ENCODE measurements at places on chromosomes 1 and 21.

- H3K27me3 ChIP-seq: no peaks in the 10 kb centered on the region
- no peak overlapping the region for H3K27ac ChIP-seq
- peaks cover 3% of the 10 kb centered on the region for H3K4me1 ChIP-seq
- DNase-seq: no peak
- no peak overlapping the region for H3K4me3 ChIP-seq
- peaks cover 3% of the 10 kb centered on the region for H3K36me3 ChIP-seq
Observed at GRCh38 chr1:61142726-61143500, 60.6 kb downstream of the NFIA start.

- DNase-seq: no peak
- peaks cover 79% of the 10 kb centered on the region for H3K27me3 ChIP-seq
- no peaks in the 10 kb centered on the region for H3K4me1 ChIP-seq
- no peak overlapping the region for H3K4me3 ChIP-seq
- no peak overlapping the region for H3K27ac ChIP-seq
Observed at GRCh38 chr1:229893762-229894444, 173.1 kb upstream of the GALNT2 start.

DNA sequence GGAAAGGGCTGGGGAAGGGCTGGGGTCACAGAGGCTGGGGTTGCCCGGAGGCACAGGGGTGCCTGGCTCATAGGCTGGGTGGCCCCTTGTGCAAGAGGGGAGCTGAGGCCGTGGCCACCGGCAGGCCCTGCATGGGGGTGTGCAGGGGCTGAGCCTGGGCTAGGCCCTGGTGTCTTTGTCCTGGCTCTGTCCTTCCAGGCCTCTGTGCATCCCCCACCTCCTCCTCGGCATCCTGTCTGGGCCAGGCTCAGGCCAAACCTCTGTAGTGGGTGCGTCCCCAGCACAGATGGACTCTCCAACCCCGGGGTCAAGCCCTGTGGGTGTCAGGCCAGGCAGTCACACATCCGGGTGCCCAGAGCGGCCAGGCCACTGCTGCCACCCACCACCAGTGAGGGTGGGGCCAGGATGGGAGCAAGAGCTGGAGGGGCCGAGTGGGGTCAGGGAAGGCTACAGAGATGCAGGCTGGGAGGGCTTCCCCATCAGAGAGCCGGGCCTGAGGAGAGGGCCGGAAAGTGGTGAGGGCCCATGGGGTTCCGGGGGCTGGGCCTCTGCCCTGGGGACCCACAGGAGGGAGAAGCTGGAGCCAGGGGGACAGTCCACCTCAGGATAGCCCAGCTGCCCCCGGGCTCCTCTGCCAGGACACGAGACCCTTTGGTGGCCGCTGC, 19.4 kb downstream of the PANK4 start:
- no peak overlapping the region for H3K4me3 ChIP-seq
- DNase-seq: no peak
- no peak overlapping the region for H3K27ac ChIP-seq

DNA sequence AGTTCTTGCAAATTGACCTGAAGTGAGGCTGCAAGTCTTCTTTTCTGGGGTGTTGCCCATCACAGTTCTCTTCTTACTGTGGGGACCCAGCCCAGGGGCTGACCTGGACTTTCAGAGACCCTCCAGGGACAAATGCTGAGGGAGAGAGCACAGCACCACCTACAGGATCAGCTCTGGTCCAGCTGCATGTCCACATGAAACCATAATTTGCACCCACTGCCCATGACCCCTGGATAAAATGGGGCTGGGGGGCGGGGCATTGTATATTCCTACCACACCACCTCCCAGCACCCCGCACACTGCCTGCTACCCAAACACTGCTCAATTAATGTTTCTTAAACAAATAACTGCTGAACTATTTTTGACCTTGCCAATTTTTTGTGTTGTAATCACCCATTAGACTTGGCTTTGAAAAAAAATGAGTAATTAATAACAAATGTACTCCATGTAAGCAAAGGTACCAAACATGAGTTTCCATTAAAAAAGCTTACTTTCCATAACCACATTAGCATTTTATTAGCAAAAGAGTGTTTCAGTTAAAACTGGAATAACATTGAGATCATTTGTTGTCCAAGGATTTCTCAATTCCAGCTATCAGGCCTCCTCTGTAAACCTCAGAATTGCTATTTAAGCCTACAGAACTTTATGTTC, 168.0 kb upstream of the RAB4A start:
- no peak overlapping the region for H3K27ac ChIP-seq
- peaks cover 8% of the 10 kb centered on the region for H3K27me3 ChIP-seq
- no peak overlapping the region for H3K4me3 ChIP-seq
- no peaks in the 10 kb centered on the region for H3K4me1 ChIP-seq
- H3K36me3 ChIP-seq: peaks cover 4% of the 10 kb centered on the region

DNA sequence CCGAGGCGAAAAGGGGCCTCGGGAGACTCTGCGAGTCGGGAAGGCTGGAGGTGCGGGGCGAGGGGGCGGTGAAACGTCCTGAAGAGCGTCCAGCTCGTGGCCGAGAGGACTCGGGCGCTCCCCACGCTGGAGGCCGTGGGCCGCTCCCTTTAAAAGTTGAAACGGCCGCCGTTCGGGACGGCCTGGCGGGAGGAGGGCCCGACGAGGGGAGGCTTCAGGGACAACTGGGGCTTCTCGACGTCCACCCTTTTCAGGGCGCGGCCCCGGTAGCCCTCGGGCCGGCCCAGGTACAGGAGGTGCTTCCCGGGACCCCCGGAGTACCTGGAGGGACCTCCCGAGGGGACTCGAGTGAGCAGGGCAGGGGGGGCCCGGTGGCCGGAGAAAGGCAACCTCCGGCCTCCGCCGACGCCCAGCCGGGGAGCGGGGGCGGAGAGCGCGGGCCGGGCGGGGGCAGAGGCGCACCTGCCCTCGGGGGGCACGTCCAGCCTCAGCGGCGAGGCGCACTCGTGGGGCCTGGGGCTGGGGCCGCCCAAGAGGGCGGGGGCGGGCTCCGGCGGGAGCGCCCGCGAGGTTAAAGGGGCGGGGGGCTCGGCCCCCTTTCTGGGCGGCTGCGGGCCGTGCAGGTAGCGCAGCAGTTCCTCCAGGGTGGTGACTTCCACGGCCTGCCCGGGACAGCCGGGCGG, 14.0 kb downstream of the SEMA6C start:
- H3K27ac ChIP-seq: no peak overlapping the region
- DNase-seq: no peak
- peaks cover 16% of the 10 kb centered on the region for H3K27me3 ChIP-seq
- H3K4me3 ChIP-seq: peak overlapping the region; percentile 70

- no peak for DNase-seq
- no peak overlapping the region for H3K27ac ChIP-seq
- peaks cover 2% of the 10 kb centered on the region for H3K4me1 ChIP-seq
- H3K4me3 ChIP-seq: no peak overlapping the region
- no peaks in the 10 kb centered on the region for H3K36me3 ChIP-seq
Observed at GRCh38 chr1:161082996-161083747, 6.2 kb downstream of the NECTIN4 start.

DNA sequence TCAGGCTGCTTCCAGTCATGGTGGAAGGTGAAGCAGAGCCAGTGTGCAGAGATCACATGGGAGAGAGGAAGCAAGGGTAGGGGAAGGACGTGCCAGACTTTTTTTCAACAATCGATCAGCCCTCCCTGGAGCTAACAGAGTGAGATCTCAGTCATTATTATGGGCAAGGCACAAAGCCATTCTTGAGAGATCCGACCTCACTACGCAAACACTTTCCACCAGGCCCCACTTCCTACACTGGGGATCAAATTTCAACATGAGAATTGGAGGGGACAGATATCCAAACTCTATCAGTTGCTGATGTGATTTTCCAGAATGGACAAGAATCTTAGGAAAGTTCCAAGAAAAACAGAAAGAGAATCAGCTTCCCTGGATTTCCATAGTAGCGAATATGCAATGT, 60.5 kb downstream of the BACE2 start:
- no peaks in the 10 kb centered on the region for H3K4me1 ChIP-seq
- no peak overlapping the region for H3K4me3 ChIP-seq
- no peaks in the 10 kb centered on the region for H3K36me3 ChIP-seq
- no peak overlapping the region for H3K27ac ChIP-seq

DNA sequence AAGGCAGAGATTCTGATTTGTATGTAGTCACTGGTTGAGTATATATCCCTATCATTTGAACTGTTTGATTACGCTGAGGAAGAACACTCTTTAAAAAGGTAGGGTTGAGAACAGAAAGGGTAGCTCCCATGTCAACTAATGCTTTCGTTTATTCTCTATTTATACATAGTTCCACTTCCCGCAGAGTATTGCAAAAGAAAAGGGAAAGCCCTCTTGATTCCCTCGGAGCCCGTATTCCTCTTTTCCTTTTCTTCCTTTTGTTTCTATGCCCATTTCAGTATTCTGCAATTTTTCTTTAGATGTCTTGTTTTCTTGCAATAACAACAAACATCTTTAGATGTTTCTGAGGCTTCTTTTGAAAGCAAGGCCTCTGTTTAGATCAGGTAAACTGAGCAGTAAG, 78.2 kb downstream of the DNTTIP2 start:
- no peak for DNase-seq
- peaks cover 4% of the 10 kb centered on the region for H3K36me3 ChIP-seq
- no peak overlapping the region for H3K4me3 ChIP-seq
- H3K27ac ChIP-seq: no peak overlapping the region
- H3K27me3 ChIP-seq: peaks cover 12% of the 10 kb centered on the region

DNA sequence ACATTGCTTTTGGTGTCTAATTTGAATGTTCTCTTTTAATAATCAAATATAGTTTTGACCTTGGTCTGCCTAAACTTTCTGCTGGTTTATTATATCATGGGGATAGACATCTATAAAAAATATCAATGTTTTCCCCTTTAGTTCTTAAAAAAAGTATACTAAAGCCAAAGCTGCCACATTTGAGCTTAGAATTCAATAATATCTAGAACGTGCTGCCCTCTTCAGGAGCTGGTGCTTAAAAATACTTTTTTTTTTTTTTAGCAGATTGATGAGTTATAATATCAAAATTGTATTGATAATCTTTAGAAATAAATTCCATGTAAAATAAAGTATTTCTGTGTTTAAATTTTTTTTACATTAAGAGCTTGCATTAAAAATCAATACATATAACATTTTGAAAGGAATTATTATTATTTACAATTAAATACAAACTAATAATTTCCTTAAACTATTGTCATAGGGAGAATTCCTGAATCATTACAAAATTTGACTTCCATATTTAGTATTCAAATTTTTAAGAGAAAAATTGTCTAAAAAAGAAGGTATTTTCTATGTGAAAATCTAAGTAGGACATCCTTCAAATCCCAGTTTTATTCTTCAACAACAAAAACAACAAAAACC, 40.1 kb upstream of the ADGRL2 start:
- H3K4me1 ChIP-seq: no peaks in the 10 kb centered on the region
- no peak overlapping the region for H3K27ac ChIP-seq
- no peaks in the 10 kb centered on the region for H3K36me3 ChIP-seq
- DNase-seq: no peak
- H3K4me3 ChIP-seq: no peak overlapping the region

DNA sequence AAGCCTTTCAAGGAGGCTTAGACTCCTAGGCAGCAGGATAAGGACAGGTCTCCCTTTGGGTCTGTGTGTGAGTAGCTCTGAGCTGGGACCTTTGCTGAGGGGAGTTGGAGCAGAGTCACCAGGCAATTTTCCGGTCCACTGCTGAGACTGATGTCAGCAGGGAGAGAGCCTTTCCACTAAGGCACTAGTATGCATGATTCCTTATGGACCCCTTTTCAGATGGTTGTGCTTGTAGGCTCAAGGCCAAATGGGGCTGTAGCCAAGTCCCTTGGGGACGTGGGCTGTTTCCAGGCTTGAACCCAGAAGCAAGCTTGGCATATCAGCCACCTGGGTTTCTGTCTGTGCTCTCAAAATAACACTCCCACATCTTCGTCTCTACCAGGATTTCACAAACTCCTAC, 73.0 kb downstream of the CCDC18 start:
- H3K4me1 ChIP-seq: no peaks in the 10 kb centered on the region
- H3K27ac ChIP-seq: no peak overlapping the region
- no peak for DNase-seq
- no peaks in the 10 kb centered on the region for H3K27me3 ChIP-seq
- H3K4me3 ChIP-seq: no peak overlapping the region

DNA sequence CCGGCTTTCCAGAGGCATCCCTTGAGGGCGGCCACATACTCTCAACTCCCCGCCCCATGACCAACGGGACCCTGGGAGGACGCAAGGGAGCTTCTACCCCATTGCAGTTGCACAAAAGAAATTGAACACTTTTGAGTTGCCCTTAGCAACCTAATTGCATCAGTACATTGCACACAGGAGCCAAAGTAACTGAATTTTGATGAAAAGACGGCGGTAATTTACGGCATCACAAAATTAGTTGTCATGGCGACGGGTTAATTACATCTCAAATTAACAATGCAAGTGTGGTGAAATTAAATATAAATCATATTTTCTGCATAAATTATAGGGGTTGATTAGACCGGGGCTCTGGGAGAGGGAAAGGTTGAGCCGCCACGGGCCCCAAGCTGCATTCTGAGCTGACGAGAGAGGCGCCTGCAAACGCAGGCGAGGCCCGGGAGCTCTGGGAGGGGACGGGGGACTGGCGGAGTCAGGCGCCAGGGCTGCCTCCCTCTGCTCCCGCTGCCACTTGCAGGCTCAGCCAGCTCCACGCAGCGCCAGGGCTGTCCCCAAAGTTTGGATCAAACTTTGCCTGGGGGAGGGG, 61.4 kb downstream of the CASZ1 start:
- H3K36me3 ChIP-seq: no peaks in the 10 kb centered on the region
- no peak for DNase-seq
- no peak overlapping the region for H3K27ac ChIP-seq
- H3K27me3 ChIP-seq: peaks cover 34% of the 10 kb centered on the region
- H3K4me3 ChIP-seq: no peak overlapping the region
